ENCODE measurements at places on chromosomes 12 and 14.
A peak's percentile ranks its signal among the peaks of the same experiment; 100 is the strongest.

- no peak for DNase-seq
Measured at GRCh38 chr12:42689699-42690098, 100.2 kb upstream of the PRICKLE1 start.

DNA sequence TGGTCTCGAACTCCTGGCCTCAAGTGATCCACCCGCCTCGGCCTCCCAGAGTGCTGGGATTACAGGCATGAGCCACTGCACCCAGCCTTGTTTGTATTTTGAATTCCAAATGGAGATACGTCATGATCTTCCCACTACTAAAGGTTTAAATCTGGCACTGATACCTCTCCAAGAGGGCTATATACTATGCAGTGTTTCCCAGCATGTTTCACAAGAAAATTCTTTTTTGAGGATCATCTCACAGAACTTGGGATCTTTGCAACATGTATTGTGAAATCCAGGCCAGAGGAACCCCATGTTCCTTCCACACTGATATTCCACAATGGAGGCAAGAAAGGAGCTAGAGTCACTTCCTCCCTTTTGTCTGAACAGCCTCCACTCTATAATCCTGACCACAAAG, 112.7 kb downstream of the NT5DC3 start:
- DNase-seq: no peak

DNA sequence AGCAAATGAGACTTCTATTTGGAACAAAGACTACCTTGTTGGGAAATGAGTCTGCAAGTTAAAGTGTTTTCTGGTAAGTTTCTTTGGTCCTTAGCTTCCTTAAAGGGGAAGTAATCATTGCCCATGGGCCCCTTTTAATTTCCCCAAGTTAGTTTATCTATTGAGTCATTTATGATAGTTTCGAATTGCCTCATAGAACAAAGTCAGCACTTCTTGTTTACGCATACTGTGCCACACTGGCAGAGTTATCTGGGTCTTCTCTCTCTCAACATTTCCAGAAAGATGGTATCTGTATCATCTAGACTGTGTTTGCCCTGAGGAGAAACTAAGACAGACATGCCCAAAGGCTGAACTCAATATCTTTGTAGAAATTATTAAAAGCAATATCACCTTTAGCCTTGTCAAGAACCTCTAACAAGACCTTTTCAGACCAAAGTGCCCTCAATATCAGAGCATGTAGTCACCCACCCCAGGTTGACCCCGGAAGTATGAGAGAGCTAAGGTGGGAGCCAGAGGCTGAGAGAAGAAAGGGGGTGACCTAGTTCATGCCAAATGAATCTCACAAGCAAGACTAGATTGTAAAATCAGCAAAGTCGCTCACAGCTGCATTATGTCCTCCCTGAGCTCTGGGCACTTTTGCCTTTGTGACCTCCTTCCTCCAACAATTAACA, 40.0 kb downstream of the GPR65 start:
- DNase-seq: no peak

GRCh38 chr12:124391340-124392261, 96.7 kb downstream of the RFLNA start:
- peak; percentile 15 for DNase-seq

- no peak for DNase-seq
Measured at GRCh38 chr12:6032726-6033125, 87.7 kb upstream of the ANO2 start.

GRCh38 chr12:67689385-67689784, 40.8 kb downstream of the DYRK2 start:
- no peak for DNase-seq

GRCh38 chr12:21252070-21252469, 82.6 kb downstream of the SLCO1A2 start:
- DNase-seq: no peak

DNA sequence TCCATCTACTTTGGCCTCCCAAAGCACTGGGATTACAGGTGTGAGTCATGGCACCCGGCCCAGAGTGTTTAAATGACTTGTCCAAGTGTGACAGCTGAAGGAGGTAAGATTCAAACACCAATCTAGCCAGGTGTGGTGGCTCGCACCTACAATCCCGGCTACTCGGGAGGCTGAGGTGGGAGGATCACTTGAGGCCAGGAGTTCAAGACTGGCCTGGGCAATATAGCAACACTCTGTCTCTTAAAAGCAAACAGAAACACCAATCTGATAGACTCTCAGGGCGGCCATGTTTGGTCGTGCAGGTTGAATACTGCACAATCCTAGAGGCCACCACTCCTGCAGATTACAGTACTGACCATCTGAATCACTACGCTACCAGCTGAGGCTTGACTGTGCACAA, 68.7 kb downstream of the RBM19 start:
- no peak for DNase-seq

DNA sequence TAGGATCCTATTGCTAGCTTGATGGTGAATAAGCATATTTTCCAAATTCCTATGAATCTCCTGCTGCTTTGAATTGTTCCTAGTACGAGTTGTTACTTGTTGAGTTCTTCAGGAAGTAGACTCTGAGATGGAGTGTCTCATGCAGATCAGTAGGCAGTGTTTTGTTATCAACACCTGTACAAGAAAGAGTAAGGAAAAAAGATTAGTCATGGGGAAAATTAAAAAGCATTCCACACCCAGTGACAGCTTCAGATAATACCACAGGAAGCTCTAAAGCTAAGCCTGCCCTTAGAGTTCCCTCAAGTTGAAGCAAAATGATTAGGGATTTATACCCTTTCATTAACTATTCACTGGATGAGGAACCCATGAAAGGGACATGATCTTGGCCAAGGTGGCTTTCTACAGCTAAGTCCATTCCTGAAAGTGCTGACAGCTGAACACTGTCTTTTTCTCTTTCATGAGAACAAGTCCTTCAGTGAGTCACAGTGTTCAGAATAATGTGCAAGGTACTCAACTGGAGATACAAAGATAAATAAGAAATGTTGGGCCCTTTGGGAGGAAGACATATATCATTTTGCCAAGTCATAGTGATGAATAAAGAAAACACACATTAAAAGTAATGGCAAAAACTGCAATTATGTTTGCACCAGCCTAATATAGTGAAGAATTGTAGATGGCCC, 49.1 kb downstream of the CCER1 start:
- DNase-seq: no peak

GRCh38 chr12:90211017-90211416, 502.4 kb upstream of the ATP2B1 start:
- DNase-seq: no peak

- DNase-seq: no peak
Measured at GRCh38 chr12:126974779-126975178, 1292.2 kb upstream of the TMEM132C start.

DNA sequence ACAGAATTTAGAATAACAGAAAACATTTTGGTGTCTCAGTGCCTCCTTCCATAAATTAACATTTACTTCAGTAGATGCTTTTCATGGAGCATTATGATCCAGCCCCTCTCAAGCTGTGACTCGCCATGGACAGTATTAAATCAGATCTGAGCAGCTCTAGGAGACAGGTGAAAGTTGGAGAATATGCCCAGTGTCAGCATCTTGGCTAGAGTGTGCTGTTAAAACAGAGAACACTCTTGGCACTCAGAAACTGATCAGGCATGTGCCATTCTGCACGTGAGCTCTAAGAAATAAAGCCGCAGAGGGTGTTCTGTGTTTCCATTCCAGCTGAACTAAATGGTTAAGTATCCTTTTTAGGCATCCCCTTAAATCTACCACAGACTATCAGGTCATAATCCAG, 68.0 kb downstream of the DIP2B start:
- no peak for DNase-seq

DNA sequence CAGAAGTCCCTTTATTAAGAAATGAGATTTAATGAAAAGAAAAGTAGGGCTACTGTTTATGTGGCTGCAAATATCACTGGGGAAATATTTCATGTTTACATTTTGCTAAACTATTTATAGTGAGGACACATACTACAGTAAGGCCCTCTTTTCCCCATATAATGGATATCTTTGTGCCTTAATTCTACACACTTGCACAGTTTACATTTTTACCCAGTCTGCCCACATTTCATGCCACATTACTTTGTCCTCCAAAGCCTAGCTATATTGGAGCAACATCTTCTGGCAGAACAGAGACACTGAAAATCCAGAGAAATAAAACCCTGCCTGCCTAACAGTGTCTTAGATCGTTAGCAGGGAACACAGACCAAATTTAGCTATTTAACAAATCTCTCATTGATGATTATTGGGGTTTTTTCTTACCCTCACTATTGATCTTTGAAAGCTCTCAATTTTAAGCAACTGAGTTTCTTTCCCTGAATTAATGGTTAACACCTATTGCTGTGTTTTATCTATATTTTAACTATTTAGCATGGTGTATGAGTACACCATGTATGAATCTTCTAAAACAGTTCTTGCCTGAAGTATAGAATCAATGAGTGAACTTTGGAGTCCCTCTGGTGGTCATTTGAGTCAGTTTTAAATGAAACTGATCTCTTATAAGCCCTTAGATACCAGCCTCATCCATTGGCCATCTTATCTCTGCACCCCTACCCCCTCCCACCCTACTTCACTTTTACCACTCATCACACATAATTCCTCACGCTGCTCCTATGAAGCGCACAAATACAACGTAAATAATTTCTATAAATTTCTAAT, 170.2 kb downstream of the BCAT1 start:
- DNase-seq: no peak

- DNase-seq: no peak
Measured at GRCh38 chr14:50937325-50937724, 7.0 kb downstream of the PYGL start.

GRCh38 chr12:90166012-90166411, 457.4 kb upstream of the ATP2B1 start:
- no peak for DNase-seq

DNA sequence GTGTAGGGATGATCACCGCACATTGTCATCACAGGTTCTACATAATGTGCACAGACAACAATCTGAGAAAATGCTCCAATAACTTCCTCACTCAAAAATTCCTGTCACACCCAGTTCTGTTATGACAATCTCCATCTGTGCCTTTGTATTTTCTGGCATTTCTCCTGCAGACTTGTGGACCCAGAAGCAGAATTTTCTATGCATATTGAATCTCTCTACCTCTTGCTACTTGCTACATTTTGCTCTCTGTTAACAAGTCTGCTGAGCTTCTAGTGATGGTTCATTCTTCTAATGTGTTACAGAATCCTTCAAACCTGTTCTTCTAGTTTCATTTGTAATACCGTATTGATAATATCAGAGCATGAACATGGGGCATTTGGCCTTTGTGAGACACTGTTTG, 127.8 kb upstream of the PTPRQ start:
- DNase-seq: no peak

DNA sequence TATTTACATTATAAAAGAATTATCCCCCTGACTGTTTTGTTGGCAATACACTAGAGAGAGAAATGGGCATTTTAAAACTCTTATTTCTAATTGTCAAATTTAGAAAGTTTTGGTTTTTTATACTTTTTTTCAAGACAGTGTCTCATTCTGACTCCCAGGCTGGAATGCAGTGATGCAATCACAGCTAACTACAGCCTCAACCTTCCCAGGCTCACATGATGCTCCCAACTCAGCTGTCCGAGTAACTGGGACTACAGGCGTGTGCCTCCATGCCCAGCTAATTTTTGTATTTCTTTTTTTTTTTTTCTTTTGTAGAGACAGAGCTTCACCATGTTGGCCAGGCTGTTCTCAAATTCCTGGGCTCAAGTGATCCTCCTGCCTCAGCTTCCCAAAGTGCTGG, 8.3 kb upstream of the OR11H6 start:
- DNase-seq: no peak

DNA sequence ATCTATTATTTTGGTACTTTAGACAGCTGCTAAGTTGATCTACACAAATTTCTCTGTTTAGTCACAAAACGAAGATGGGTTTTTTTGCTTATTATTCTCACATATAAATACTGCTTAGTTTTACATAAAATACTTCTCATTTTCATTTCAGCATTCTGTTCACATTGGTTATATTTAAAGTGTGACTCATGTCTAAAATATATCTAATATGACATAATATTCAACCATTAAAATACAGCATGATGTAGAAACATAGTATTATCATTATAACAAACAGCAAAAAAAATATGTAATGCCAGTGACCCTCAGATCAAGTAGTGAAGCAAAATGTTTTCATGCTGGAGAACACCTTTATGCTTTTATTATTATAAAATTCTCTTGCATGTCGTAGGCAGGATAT, 63.7 kb downstream of the SH2B3 start:
- no peak for DNase-seq

- DNase-seq: no peak
Measured at GRCh38 chr12:65415826-65416225, 137.3 kb downstream of the MSRB3 start.

GRCh38 chr12:12776261-12776660, 9.2 kb upstream of the APOLD1 start:
- DNase-seq: no peak

DNA sequence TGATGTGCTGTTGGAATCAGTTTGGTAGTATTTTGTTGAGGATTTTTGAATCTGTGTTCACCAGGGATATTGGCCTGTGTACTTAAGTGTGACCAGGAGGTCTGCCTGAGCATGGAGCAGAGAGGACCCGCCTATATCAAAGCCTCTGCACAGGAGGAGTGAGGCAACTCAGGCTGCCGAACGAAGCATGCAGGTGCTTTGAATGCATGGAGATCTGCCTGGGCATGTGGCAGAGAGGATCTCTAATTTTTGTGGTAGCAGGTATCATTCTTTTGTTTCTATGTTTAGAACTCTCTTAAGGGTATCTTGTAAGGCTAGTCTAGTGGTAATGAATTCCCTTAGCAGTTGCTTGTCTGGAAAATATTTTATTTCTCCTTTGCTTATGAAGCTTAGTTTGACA, 26.9 kb downstream of the RAB3IP start:
- DNase-seq: no peak

DNA sequence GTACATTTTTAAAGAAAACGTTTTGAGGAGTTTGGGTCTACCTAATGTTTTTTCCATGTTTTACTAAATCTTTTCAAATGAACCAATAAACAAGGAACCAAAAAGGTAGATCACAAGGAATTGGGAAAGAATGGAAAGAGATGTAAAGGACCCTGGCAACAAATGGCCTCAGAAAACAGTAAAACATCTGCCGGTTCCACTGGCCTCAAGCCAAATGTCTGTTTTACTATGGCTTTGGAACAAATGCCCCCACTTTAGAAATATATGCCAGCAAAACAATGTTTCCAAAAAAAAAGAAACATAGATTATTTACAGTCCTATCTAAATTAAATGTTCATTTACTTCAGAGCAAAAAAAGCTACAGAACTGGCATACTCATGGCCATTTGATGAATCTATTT, 3.0 kb downstream of the TRMT5 start:
- DNase-seq: no peak

- DNase-seq: no peak
Measured at GRCh38 chr12:31444736-31445135, 118.8 kb upstream of the SINHCAF start.

DNA sequence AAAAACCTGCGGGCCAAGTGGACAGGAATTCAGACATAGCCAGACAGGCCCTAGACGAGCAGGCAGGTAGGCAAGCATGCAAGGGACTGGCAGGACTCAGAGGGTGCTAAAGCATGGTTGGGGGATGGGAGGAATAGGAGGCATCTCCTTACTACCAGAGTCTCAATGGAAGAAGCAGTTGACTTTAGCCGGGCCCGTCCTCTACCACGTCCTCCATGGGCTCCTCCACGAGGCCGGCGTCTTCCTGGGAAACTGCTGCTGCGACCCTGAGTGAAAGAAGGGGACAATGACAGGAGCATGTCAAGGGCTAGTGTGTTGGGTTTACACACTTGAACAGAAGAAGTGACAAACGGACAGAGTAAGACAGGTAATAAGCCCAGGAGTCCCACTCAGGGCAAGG, 11.6 kb downstream of the KMT2D start:
- no peak for DNase-seq

Measured in activated gamma-delta T cell treated with anti-CD3 and anti-CD28 coated beads, Interleukin-2, amount 50 U/mL, for 16 hours (primary cell).